ENCODE measurements at places on chromosomes 12 and 14. TPM values are rescaled to one million over a fixed set of nuclear protein-coding genes. Genes with fewer than 3 reads are reported as not detected.

GRCh38 chr12:48104531-48104930 is 1.3 kb downstream of the SENP1 start:
- no peaks in the 10 kb centered on the region for H3K36me3 ChIP-seq
- no peak overlapping the region for H3K27ac ChIP-seq
- no peaks in the 10 kb centered on the region for H3K27me3 ChIP-seq
- H3K4me3 ChIP-seq = peak overlapping the region; percentile 82

DNA sequence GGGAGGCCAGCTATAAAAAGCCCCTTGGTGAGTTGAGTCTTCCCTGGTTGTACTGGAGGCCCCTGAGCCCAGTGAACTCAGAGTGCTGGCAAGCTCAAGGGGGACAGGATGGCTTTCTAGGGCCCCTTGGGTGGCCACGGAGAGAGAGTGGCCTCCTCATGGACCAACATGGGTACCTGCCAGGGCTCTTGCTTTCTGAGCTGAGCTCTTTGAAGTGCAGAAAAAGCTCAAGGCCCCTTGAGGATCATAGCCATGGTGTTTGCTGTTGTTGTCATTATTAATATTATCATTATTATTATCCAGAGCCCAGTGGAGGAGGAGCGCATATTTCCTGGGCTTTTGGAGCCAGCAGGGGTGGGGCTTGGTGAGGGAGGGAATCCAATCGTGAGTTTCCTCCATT is 6.7 kb downstream of the RNFT2 start:
- H3K27ac ChIP-seq = no peak overlapping the region
- H3K4me3 ChIP-seq = no peak overlapping the region
- H3K4me1 ChIP-seq = no peaks in the 10 kb centered on the region
- no peak for DNase-seq
- H3K36me3 ChIP-seq = no peaks in the 10 kb centered on the region
- no peaks in the 10 kb centered on the region for H3K27me3 ChIP-seq

DNA sequence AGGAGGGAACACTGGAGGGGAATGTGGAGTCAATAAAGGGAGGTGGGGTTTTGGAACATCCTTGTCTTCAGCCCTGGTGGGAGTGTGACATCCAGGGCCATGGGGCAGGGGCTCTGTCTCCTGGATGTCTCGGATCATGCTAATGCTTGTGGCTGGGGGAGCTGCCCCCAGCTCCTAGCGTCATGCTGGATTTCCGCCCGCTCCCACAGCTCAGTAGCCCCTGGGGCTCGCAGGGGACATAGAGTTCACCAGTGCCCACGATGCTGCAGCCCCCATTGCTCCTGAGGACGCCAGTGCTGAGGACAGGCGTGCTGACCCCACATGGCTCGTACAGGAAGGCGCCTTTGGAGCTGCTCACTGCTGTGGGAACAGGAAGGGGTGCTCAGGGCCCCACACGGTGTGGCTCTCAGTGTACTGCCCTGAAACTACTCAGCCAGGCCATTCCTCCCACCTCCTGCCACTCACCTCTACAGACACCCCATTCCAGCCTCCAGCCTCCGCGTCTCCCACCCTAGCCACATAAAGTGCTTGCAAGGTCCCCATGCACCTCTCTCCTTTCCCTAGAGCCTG is 9.5 kb upstream of the KRT84 start:
- H3K4me3 ChIP-seq = no peak overlapping the region
- no peak for DNase-seq
- no peaks in the 10 kb centered on the region for H3K4me1 ChIP-seq
- H3K27ac ChIP-seq = no peak overlapping the region
- no peaks in the 10 kb centered on the region for H3K27me3 ChIP-seq

- H3K36me3 ChIP-seq = no peaks in the 10 kb centered on the region
- H3K4me1 ChIP-seq = no peaks in the 10 kb centered on the region
Observed at GRCh38 chr12:44117337-44117736, 281.5 kb downstream of the TMEM117 start.

DNA sequence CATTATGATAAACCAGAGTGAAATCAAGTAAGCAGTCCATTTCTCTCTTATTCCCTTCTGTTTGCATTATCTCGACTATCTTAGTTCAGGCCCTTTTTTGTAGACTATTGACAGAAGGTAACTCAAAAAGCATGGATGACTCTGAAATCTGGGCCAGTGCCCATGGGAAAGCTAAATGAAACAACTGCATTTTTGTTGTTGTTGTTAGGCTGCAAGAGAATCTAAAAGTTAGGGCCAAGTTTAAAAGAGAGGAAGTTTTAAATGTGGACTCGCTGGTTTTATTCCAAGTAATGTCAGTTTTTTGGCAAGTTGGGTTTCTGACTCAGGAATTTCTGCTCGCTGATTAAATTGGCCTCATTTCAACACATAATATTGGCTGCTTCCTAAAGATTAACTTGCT is 201.1 kb downstream of the PIK3C2G start:
- no peaks in the 10 kb centered on the region for H3K27me3 ChIP-seq
- H3K36me3 ChIP-seq = no peaks in the 10 kb centered on the region
- H3K27ac ChIP-seq = no peak overlapping the region
- H3K4me3 ChIP-seq = no peak overlapping the region
- H3K4me1 ChIP-seq = no peaks in the 10 kb centered on the region

DNA sequence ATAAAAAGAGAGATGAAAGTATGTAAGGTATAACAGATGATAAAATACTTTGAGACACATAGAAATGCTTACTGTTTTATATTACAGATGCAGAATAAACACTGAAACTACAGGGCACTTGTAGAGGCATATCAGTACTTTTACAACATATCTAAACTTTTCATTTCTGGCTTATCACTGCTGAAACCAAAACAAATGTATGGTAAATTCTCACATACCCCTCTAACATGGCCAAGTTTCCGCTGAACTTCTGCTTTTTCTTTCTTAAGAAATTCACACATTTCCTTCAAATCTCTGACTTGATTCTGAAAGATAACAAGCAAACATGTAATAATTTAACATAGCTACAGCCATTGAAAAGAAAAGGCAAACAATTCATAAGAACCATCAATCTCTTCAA is 33.3 kb upstream of the C12orf50 start:
- H3K36me3 ChIP-seq = no peaks in the 10 kb centered on the region
- H3K27ac ChIP-seq = no peak overlapping the region

GRCh38 chr14:64117671-64118402 is 176.3 kb downstream of the ESR2 start:
- H3K27ac ChIP-seq = no peak overlapping the region
- no peak overlapping the region for H3K4me3 ChIP-seq
- no peak for DNase-seq
- H3K36me3 ChIP-seq = peaks cover 10% of the 10 kb centered on the region
- no peaks in the 10 kb centered on the region for H3K4me1 ChIP-seq
- no peaks in the 10 kb centered on the region for H3K27me3 ChIP-seq

- no peaks in the 10 kb centered on the region for H3K36me3 ChIP-seq
- no peaks in the 10 kb centered on the region for H3K27me3 ChIP-seq
- no peak for DNase-seq
Observed at GRCh38 chr12:29509503-29509902, 12.0 kb upstream of the OVCH1 start.

- H3K4me1 ChIP-seq = no peaks in the 10 kb centered on the region
- no peaks in the 10 kb centered on the region for H3K36me3 ChIP-seq
- H3K27ac ChIP-seq = no peak overlapping the region
- H3K27me3 ChIP-seq = no peaks in the 10 kb centered on the region
- H3K4me3 ChIP-seq = no peak overlapping the region
Observed at GRCh38 chr14:55535516-55536203, 44.3 kb upstream of the KTN1 start.

DNA sequence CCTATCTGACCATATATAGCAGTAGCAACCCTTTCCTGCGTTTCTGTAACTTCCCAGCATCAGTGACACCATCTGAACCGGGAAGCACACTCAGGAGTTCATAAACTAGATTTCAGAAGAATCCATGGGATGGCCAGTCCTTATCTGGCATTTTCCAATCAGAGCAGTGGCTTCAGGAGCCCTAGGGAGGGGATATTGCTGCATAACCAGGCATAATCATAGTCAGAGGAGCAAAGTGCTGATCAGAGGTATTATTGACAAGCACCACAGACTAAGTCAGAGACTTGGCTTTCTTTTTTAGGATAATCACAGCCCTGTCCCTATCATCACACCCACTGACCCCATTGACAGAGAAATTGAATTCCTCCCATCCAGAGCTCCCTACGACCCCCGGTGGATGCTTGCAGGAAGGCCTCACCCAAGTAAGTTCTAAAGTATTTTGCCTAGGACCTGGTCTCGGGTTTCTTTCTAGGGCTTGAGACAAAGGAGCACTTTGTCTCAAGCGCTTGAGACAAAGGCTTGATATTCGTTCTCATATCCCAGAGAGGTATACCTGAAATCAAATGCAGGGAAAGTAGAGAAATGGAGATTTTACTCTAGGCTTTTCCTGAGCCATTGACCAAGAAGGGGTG is 55.1 kb downstream of the FOXN4 start:
- H3K4me1 ChIP-seq = no peaks in the 10 kb centered on the region
- H3K36me3 ChIP-seq = no peaks in the 10 kb centered on the region
- H3K27ac ChIP-seq = no peak overlapping the region

GRCh38 chr14:104688505-104689108 is 811 bp upstream of the INF2 start:
- peaks cover 27% of the 10 kb centered on the region for H3K4me1 ChIP-seq
- no peaks in the 10 kb centered on the region for H3K27me3 ChIP-seq
- H3K36me3 ChIP-seq = no peaks in the 10 kb centered on the region
- peak overlapping the region; percentile 98 for H3K4me3 ChIP-seq
- peak overlapping the region; percentile 96 for H3K27ac ChIP-seq

Gene MDP1
- 8.2 TPM for total RNA-seq

DNA sequence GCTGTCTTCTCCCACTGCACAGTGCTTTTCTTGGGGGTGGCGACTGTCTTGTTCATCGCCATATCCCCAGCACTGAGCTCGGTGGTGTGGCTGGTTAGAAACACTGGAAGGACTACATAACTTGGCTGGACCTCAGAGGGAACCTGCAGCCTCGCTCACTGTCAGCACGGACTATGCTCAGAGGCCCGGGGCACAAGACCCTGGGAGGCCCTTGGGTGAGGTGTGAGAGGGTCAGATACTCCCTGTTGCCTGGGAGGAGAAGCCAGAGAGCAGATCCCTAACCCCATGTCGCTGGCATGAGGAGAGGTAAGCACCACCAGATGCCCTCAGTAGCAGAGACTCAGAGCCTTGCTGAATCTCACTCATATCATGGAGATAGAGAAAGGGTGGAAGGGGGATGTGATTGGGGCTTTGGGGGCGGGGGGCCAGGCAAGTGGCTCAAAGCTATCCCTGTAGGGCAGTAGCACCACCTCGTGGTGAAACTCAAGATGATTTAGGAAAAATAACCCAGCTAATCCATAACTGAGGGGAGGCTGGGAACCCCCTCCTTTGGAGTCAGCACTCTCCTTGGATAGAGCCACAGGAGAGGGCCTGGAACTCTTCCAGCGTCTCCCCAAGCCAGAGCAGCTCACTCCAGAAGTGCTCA is 18.7 kb upstream of the HDAC7 start:
- H3K36me3 ChIP-seq = no peaks in the 10 kb centered on the region
- no peak overlapping the region for H3K27ac ChIP-seq
- no peak overlapping the region for H3K4me3 ChIP-seq
- DNase-seq = no peak

GRCh38 chr12:122318607-122319605 is 52.6 kb upstream of the VPS33A start:
- H3K4me1 ChIP-seq = no peaks in the 10 kb centered on the region
- H3K27ac ChIP-seq = peak overlapping the region; percentile 40
- H3K4me3 ChIP-seq = no peak overlapping the region
- DNase-seq = no peak

GRCh38 chr14:60304509-60304908 is 55.5 kb downstream of the PPM1A start:
- H3K4me3 ChIP-seq = no peak overlapping the region
- H3K27ac ChIP-seq = no peak overlapping the region
- no peaks in the 10 kb centered on the region for H3K4me1 ChIP-seq
- no peaks in the 10 kb centered on the region for H3K27me3 ChIP-seq
- DNase-seq = no peak

DNA sequence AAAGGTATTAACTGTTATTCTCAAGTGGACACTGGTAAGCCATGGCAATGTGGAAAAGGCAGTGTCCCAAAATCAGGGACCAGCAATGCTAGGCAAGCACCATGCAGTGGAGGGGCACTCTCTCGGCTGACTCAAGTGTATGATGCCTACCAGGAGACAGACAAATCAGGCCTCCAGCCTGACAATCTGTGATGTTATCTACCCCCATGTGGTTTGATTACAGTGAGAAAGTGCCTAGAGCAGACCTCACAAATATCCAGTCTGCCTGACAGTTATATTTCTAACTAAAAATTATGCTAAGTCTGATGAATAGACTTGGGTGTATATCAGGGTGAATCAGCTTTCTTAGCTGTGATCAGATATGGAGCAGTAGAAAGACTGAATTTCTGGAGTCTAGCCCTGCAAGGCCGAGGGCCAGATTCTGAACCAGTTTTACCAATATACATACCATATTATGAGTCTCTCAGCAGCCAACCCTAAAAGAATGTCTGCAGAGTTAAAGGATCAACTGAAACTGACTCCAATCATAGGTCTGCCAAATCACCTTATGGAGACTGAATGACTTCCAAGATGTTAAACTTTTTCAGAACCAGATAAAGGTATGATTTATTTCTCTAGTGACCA is 3.2 kb downstream of the PLBD1 start:
- no peak overlapping the region for H3K27ac ChIP-seq
- no peak overlapping the region for H3K4me3 ChIP-seq
- H3K27me3 ChIP-seq = no peaks in the 10 kb centered on the region
- DNase-seq = no peak

- no peaks in the 10 kb centered on the region for H3K27me3 ChIP-seq
- H3K4me1 ChIP-seq = no peaks in the 10 kb centered on the region
- H3K36me3 ChIP-seq = no peaks in the 10 kb centered on the region
Observed at GRCh38 chr14:44995770-44996294, 33.8 kb downstream of the TOGARAM1 start.

Gene IAPP
- total RNA-seq = not detected

Gene RPS6KA5
- 19.2 TPM for total RNA-seq

GRCh38 chr12:89247967-89248366 is 104.3 kb downstream of the DUSP6 start:
- H3K36me3 ChIP-seq = no peaks in the 10 kb centered on the region
- no peak overlapping the region for H3K4me3 ChIP-seq
- no peak overlapping the region for H3K27ac ChIP-seq
- no peaks in the 10 kb centered on the region for H3K27me3 ChIP-seq
- H3K4me1 ChIP-seq = no peaks in the 10 kb centered on the region

Gene GPR68
- 0.37 TPM for total RNA-seq

Gene SLC5A8
- 0.35 TPM for total RNA-seq

Gene LTBR
- total RNA-seq = 129 TPM

DNA sequence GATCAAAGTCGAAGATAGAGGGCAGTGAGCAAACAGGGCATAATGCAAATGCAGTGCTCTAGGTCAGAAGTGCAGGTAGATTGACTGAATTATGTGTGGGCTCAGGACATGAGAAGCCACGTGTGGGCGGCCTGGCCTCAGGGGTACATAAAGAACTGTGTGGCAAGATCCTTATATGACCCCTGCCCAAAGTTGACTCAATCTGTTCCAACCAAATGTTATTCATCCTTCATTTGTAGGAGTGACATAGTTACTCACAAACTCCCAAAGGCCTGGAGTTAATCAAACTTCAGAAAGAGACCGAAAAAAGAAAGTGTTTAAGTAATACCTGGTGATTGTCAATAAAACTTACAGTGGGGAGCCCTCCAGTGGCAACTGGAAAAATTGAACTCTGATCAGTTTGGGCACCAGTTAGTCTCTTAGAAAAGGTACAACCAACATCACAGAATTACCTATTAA is 150.4 kb upstream of the FAR2 start:
- no peak overlapping the region for H3K4me3 ChIP-seq
- H3K27ac ChIP-seq = no peak overlapping the region
- no peaks in the 10 kb centered on the region for H3K36me3 ChIP-seq
- no peak for DNase-seq
- no peaks in the 10 kb centered on the region for H3K27me3 ChIP-seq
- no peaks in the 10 kb centered on the region for H3K4me1 ChIP-seq
